T-helper 2 cell treated with Interferon-gamma antibody and Interleukin-4, amounts not matched to agents 5 μg/mL and 100 μg/mL, for 36 hours (primary cell): ENCODE measurements at places on chromosomes 16 and 17.

DNA sequence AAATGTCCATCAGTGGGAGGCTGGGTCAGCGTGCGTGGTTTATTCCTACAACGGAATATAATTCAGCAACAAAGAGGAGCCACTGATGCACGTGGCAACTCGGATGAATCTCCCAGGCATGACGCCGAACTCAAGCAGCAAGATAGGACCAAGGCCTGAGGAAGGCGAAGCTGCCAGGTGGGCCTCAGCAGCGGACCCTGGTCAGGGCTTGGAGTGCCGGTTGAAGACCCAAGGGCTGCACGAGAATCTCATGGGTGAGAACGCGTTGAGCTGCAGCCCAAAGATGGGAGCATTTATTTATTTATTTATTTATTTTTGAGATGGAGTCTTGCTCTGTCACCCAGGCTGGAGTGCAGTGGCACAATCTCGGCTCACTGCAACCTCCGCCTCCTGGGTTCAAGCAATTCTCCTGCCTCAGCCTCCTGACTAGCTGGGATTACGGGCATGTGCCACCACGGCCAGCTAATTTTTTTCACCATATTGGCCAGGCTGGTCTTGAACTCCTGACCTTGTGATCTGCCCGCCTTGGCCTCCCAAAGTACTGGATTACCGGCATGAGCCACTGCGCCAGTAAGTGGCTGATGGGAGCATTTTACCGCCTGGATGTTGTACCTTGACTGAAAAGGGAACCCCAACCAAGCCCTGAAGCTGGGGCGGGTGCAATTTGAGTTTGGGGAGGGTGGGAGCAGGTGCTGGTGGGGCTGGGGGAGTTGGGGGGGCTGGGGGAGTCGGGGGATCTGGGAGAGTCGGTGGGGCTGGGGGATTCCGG is 18.1 kb upstream of the BAHCC1 start:
- H3K4me1 ChIP-seq: no peaks in the 10 kb centered on the region
- H3K36me3 ChIP-seq: no peaks in the 10 kb centered on the region
- no peak overlapping the region for H3K4me3 ChIP-seq
- DNase-seq: no peak
- H3K27me3 ChIP-seq: no peaks in the 10 kb centered on the region
- H3K27ac ChIP-seq: no peak overlapping the region

DNA sequence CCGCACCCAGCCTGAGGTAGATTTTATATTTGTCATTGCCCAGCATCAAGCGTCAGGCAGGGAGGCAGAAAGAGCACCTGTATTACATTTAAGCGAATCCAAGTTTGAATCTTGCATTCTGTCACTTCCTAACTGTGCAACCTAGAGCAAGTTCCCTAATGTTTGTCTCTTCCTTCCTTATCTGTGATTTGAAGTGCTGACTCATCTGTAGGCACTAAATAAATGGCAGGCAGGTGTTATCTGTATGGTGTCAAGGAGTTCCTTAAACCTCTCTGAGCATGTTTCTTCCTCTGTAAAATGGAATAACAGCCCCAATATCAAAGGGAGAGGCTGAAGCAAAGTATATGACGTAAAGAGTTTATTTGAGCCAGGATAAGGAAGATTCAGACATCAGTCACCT is 24.3 kb downstream of the GP2 start:
- no peaks in the 10 kb centered on the region for H3K4me1 ChIP-seq
- H3K36me3 ChIP-seq: no peaks in the 10 kb centered on the region

- no peak for DNase-seq
- no peak overlapping the region for H3K27ac ChIP-seq
- peak overlapping the region; percentile 98 for H3K4me3 ChIP-seq
- peaks cover 58% of the 10 kb centered on the region for H3K4me1 ChIP-seq
Observed at GRCh38 chr17:18186627-18186982, 3.0 kb downstream of the ALKBH5 start.

DNA sequence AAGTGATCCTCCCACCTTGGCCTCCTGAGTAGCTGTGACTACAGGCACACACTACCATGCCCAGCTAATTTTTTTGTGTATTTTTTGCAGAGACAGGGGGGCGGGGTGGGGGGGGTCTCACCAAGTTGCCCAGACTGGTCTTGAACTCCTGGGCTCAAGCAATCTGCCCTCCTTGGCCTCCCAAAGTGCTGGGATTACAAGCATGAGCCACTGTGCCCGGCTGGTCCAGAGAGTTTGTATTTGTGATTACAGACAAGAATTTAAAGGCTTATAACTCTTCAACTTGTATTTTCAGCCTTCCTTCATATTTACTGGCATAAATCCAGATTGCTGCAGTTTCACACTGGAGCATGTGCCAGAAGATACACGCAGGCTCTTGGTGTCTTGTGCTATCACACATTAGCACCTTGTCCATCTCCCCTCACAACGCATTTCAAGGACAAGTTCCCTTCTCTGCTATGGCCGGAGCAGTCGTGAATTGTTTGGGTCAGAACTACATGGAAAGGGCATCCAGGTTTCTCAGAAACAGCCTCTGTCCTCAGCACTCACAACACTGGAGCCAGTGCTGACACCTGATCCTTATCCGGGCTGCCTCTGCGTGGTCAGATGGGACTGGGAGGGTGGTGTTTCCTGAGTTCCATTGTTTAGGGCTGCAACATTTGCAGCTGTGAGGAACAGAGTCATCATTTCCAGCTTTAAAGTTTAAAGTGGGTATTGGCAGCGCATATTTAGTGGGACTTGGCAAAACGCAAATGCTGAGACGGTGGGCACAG is 28.1 kb downstream of the WSCD1 start:
- no peaks in the 10 kb centered on the region for H3K4me1 ChIP-seq
- H3K27me3 ChIP-seq: no peaks in the 10 kb centered on the region
- no peak overlapping the region for H3K27ac ChIP-seq
- DNase-seq: no peak

GRCh38 chr17:55731586-55732250 is 9.1 kb upstream of the TMEM100 start:
- peaks cover 7% of the 10 kb centered on the region for H3K4me1 ChIP-seq
- no peak overlapping the region for H3K4me3 ChIP-seq
- no peak for DNase-seq
- no peaks in the 10 kb centered on the region for H3K36me3 ChIP-seq
- H3K27ac ChIP-seq: no peak overlapping the region

- no peaks in the 10 kb centered on the region for H3K36me3 ChIP-seq
- no peak for DNase-seq
- H3K4me3 ChIP-seq: no peak overlapping the region
- H3K27me3 ChIP-seq: no peaks in the 10 kb centered on the region
Observed at GRCh38 chr16:54341892-54342776, 55.5 kb upstream of the IRX3 start.

- H3K4me1 ChIP-seq: no peaks in the 10 kb centered on the region
- DNase-seq: no peak
Observed at GRCh38 chr17:45729294-45729907, 54.7 kb upstream of the CRHR1 start.

- H3K4me3 ChIP-seq: no peak overlapping the region
- no peak overlapping the region for H3K27ac ChIP-seq
- no peak for DNase-seq
- no peaks in the 10 kb centered on the region for H3K36me3 ChIP-seq
- H3K4me1 ChIP-seq: no peaks in the 10 kb centered on the region
Observed at GRCh38 chr17:41474863-41475262, 6.1 kb downstream of the KRT35 start.

- peak overlapping the region; percentile 36 for H3K27ac ChIP-seq
- H3K4me3 ChIP-seq: no peak overlapping the region
- H3K36me3 ChIP-seq: peaks cover 9% of the 10 kb centered on the region
- no peaks in the 10 kb centered on the region for H3K27me3 ChIP-seq
- H3K4me1 ChIP-seq: peaks cover 13% of the 10 kb centered on the region
Observed at GRCh38 chr17:82848022-82848592, 8.3 kb upstream of the ZNF750 start.

DNA sequence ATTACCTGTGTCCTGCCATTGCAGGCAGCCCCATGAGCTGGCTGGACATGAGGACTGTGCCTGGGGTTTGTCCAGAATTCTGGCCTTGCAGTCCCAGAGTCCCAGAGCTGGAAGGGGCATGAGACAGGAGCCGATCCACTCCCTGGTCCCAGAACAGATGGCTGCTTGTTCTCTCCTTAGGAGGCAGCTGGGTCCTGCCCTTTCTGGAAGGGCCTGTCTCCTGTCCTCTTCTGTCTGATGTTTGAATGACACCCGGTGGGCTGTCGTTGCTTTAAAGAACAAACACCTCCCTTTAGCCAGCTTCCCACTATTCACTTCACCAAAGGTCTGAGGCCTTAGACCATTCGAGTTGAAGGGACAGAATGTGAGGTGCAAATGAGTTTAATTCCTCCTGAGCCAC is 63.8 kb downstream of the RAP1GAP2 start:
- peaks cover 7% of the 10 kb centered on the region for H3K4me1 ChIP-seq
- H3K4me3 ChIP-seq: no peak overlapping the region
- no peak for DNase-seq
- no peaks in the 10 kb centered on the region for H3K36me3 ChIP-seq
- peaks cover 23% of the 10 kb centered on the region for H3K27me3 ChIP-seq

GRCh38 chr17:41919165-41919817 is 540 bp upstream of the ACLY start:
- H3K27me3 ChIP-seq: no peaks in the 10 kb centered on the region
- DNase-seq: no peak
- H3K36me3 ChIP-seq: peaks cover 13% of the 10 kb centered on the region
- peak overlapping the region; percentile 94 for H3K27ac ChIP-seq
- peaks cover 30% of the 10 kb centered on the region for H3K4me1 ChIP-seq

- H3K4me1 ChIP-seq: no peaks in the 10 kb centered on the region
- H3K4me3 ChIP-seq: no peak overlapping the region
- H3K27ac ChIP-seq: no peak overlapping the region
- DNase-seq: no peak
Observed at GRCh38 chr16:63614429-63614828, 1507.4 kb downstream of the CDH11 start.

GRCh38 chr16:4617880-4618279 is 3.2 kb upstream of the UBALD1 start:
- peak overlapping the region; percentile 29 for H3K4me3 ChIP-seq
- DNase-seq: no peak
- no peaks in the 10 kb centered on the region for H3K27me3 ChIP-seq
- H3K36me3 ChIP-seq: peaks cover 1% of the 10 kb centered on the region
- peak overlapping the region; percentile 26 for H3K27ac ChIP-seq

GRCh38 chr16:58127033-58127556 is 2.1 kb downstream of the CFAP20 start:
- H3K27ac ChIP-seq: peak overlapping the region; percentile 82
- H3K4me3 ChIP-seq: peak overlapping the region; percentile 87
- DNase-seq: no peak
- peaks cover 9% of the 10 kb centered on the region for H3K36me3 ChIP-seq

DNA sequence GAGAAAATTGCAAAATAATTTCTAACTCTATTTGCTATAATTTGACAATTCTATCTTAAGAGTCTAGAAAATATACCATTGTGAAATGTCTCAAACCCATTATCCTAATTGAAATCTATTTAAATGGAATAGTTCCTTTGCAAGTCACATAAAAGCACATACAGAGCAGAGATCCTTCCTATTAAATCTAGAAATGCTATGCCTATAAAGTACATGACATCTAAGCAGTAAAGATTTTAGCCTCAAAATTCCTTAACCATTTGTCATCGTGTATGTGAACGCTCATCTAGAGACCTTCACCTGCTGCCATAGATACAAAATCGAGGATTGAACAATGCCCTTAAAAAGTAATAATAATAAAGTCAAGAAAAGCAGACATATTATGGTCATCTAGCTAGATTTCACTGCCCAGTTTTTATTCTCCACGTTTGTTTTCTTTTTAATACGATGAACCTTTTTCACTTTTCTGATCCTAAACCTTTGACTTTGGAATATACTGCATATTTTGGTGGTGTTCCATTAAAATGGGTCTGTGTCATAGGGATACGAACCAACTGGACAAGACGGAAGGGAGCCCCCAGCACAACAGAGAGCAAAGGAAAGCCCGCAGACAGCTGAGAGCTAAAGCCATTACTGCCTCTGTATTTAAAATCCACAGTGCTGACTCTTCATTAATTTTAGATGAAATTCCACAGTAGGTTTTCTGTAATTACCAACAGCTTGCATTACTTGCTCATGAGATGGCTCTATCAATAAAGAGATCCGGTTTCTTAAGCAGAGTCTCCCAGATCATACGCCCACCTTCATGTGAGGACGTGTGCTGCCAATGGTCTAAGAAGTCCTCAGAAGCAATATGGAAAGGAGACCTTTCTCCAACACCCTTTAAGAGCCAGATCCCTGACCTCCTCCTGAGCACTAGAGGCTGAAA is 17.6 kb downstream of the TEX2 start:
- DNase-seq: no peak
- H3K4me3 ChIP-seq: no peak overlapping the region
- H3K4me1 ChIP-seq: peaks cover 1% of the 10 kb centered on the region
- no peaks in the 10 kb centered on the region for H3K36me3 ChIP-seq
- no peaks in the 10 kb centered on the region for H3K27me3 ChIP-seq
- no peak overlapping the region for H3K27ac ChIP-seq

- no peak overlapping the region for H3K27ac ChIP-seq
- H3K4me3 ChIP-seq: no peak overlapping the region
- peaks cover 1% of the 10 kb centered on the region for H3K27me3 ChIP-seq
- no peaks in the 10 kb centered on the region for H3K36me3 ChIP-seq
- H3K4me1 ChIP-seq: no peaks in the 10 kb centered on the region
- DNase-seq: no peak
Observed at GRCh38 chr16:73610605-73611156, 562.8 kb upstream of the ZFHX3 start.

- peaks cover 1% of the 10 kb centered on the region for H3K4me1 ChIP-seq
- H3K27me3 ChIP-seq: no peaks in the 10 kb centered on the region
- H3K36me3 ChIP-seq: peaks cover 46% of the 10 kb centered on the region
- H3K27ac ChIP-seq: peak overlapping the region; percentile 14
- H3K4me3 ChIP-seq: no peak overlapping the region
- DNase-seq: no peak
Observed at GRCh38 chr16:4868026-4868425, 20.7 kb downstream of the UBN1 start.

- no peak overlapping the region for H3K4me3 ChIP-seq
- H3K27ac ChIP-seq: no peak overlapping the region
- H3K4me1 ChIP-seq: no peaks in the 10 kb centered on the region
- H3K36me3 ChIP-seq: no peaks in the 10 kb centered on the region
- DNase-seq: no peak
Observed at GRCh38 chr17:68820476-68820824, 134.7 kb downstream of the ABCA8 start.

DNA sequence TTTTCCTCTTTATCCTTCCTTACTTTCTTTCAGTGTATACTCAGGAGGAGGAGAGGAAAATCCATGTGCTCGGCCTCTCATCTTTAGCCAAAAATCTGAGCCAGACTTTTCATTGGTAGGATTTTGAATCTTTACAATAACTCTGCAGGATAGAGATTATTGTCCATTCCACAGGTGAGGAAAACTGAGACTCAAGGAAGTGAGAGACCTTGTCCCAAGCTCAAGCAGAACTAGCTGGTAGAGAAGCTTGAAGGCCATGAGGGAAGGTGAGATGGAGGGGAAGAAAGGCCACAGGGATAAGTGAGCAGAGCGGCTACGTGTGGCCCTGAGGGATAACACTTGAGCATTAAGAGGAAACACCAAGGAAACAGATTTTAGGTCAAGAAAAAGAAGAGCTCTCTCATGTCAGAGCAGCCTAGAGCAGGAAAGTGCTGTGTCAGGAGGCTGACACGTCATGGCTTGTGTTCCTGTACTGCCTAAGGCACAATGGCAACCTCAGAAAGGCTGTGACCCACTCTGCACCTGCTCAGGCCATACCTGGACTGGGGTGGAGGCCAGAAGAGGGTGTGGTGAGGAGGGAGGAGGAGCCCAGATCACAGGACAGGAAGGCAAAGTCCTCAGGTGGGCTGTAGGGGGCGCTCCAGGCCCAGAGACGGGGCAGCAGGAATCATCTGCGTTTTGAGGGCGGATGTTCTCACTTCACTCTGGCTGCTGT is 11.9 kb downstream of the MT4 start:
- H3K36me3 ChIP-seq: no peaks in the 10 kb centered on the region
- peak; percentile 80 for DNase-seq
- peaks cover 11% of the 10 kb centered on the region for H3K27me3 ChIP-seq
- H3K27ac ChIP-seq: no peak overlapping the region
